ENCODE measurements at places on chromosomes 16 and 17. TPM values are rescaled to one million over a fixed set of nuclear protein-coding genes. Genes with fewer than 3 reads are reported as not detected.

The TPSD1 gene
- total RNA-seq, result not detected

The PPP1R1B gene
- total RNA-seq, result 0.36 TPM

The CCDC43 gene
- total RNA-seq, result 28.8 TPM

DNA sequence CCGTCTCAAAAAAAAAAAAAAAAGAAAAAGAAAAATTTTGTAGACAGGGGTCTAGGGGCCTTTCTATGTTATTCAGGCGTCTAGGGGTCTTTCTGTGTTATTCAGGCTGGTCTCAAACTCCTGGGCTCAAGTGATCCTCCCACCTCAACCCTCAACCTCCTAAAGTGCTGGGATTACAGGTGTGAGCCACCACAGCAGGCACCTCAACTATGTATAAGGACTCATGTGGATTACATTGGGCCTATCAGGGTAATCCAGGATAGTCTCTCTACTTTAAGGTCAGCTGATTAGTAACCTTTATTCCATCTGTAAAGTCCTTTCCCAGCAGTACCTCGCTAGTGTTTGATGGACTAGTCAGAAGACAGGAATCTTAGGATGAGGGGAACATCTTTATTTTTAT lies 22.4 kb downstream of the TADA2A start:
- H3K4me1 ChIP-seq, result peaks cover 3% of the 10 kb centered on the region
- H3K27me3 ChIP-seq, result no peaks in the 10 kb centered on the region
- peaks cover 62% of the 10 kb centered on the region for H3K36me3 ChIP-seq
- no peak for DNase-seq

DNA sequence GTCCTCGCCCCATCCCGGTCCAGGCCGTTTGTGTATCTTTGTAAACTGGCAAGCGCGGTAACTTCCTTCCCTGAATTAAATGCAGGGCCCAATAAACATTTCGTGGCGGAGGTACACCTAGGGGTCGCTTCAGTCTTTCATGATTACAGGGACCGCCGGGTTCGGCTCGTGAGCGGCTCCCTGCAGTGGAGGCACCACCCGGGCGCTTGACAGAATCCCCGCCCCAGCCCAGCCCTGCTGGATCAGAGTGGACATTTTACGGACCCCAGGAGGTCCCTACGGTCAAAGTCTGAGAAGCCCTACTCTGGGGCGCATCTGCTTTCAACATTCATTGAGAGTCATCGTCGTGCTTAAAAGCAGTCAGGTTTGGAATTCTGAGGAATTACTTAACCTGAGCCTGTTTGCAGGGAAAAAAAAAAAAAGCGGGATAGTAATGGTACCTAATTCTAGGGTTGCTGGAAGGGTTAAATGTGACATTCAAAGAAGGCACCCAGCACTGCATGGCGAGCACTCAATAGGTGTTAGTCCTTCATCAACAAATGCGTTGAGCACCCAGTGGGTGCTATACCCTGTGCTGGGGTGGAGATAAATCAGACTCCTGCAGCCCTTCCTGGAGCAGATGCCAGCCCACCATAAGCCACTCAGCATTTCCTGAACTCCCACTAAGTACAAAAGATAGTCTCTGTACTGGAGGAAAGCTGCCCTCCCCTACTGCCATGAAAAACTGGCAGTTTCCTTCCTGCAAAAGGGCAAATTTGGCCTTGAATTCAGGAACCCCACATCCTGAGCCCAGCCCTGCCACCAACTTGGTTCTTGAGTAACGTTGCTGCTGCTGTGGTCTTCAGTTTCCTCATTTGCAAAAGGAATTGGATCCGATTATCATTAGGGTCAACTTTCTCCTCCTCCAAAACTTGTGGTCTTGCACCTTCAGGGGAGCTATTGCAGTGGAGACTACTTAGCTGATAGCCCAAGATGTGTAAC lies 658 bp upstream of the DUSP3 start:
- H3K27me3 ChIP-seq, result no peaks in the 10 kb centered on the region
- H3K4me1 ChIP-seq, result peaks cover 51% of the 10 kb centered on the region
- H3K27ac ChIP-seq, result peak overlapping the region; percentile 100

The MYH1 gene
- 0.14 TPM for total RNA-seq

- no peaks in the 10 kb centered on the region for H3K4me1 ChIP-seq
- DNase-seq, result no peak
- no peak overlapping the region for H3K4me3 ChIP-seq
These were observed 11.3 kb downstream of the NOG start for GRCh38 chr17:56604691-56605290.

- no peak overlapping the region for H3K4me3 ChIP-seq
- H3K36me3 ChIP-seq, result no peaks in the 10 kb centered on the region
- peaks cover 4% of the 10 kb centered on the region for H3K4me1 ChIP-seq
These were observed 5.8 kb upstream of the TRAF4 start for GRCh38 chr17:28737770-28738679.

DNA sequence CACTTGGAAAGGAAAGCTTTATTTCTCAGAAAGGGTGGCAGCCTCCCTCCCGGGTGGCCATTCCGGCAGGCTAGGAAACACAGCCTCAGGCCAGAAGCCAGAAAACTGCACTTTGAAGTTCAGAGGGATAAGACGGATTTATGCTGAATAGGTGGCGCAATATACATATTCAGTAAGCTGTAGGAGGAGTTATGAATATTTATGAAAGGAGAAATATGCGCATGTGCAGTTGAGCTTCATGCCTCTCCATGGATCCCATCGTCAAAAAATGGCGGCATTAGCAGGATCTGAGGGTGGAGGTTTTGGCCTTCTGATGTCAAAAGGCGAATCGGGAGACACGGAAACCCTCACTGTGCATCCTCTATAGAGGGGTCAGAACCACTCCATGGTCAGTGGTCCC lies 82.3 kb downstream of the KATNIP start:
- no peak overlapping the region for H3K27ac ChIP-seq
- H3K4me1 ChIP-seq, result peaks cover 5% of the 10 kb centered on the region
- H3K36me3 ChIP-seq, result peaks cover 21% of the 10 kb centered on the region
- DNase-seq, result no peak

Data from left ventricle myocardium inferior (tissue), 1 donor.